ENCODE measurements at places on chromosomes 1 and 21.

- DNase-seq: no peak
Observed at GRCh38 chr1:116256286-116256649, 116.8 kb upstream of the ATP1A1 start.

DNA sequence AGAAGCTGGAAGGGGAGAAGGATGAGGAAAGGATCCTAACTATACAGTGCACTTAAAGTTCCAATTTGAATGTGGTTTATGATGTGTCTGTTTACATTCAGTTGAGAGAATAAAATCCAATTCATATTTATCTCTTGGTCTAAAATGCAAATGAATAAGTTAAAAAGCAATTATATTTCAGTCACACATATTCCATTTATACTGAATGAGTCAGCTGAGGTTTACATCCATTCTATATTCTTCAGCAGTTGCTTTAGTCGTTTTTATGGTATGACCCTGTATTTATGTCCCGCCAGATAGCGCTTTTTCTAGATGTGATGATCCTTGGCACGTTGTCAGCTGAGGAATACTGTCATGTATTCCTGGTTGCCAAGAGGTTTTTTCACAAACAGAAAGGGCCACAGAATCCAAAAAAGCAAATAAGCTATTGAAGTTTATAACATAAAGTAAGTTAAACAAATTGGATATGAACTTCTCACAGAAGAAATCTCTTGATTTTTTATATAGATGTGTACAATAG lies 866.2 kb downstream of the NCAM2 start:
- no peak for DNase-seq

- DNase-seq: no peak
Observed at GRCh38 chr1:6269720-6270400, 9.0 kb upstream of the GPR153 start.

GRCh38 chr1:204409836-204410687 lies 1.6 kb downstream of the PPP1R15B start:
- DNase-seq: no peak

- DNase-seq: no peak
Observed at GRCh38 chr1:108077991-108078390, 113.0 kb upstream of the VAV3 start.

GRCh38 chr1:91704746-91705145 lies 181.2 kb downstream of the TGFBR3 start:
- no peak for DNase-seq

DNA sequence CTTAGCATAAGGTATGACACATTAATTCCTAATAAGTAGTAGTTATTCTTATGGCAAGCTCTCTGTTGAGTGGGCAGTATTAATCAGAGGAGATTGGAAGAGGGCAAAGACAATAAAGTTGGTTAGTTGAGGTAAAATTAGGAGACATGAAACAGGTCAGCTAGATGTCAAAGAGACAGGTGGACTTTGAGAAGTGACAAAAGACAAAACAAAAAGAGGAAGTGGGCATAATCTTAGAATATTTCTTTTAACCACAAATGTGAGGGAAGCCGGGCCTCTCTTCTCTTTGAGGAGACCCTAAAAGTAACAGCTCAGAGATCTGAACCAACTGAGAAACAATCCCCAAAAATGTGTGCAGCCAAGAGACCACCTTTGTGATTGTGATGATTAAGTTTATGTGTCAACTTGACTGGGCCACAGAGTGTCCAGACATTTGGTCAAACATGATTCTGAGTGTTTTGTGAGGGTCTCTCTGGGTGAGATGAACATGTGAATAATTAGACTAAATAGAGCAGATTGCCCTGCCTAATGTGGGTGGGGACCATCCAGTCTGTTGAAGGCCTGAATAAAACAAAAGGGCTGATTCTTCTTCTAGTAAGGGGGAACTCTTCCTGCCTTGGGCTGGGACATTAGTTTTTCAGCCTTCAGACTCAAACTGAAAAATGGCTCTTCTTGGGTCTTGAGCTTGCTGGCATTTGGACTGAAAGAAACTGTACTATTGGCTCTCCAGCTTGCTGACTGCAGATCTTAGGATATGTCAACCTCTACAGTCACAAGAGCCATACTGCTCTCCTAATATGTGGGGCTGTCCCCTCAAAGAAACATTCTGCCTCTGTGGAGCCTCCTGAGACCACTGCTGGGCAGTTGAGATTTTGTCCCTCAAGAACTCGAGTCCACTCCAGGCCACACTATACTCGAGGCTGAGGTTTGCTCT lies 40.0 kb downstream of the FCRL5 start:
- DNase-seq: no peak

DNA sequence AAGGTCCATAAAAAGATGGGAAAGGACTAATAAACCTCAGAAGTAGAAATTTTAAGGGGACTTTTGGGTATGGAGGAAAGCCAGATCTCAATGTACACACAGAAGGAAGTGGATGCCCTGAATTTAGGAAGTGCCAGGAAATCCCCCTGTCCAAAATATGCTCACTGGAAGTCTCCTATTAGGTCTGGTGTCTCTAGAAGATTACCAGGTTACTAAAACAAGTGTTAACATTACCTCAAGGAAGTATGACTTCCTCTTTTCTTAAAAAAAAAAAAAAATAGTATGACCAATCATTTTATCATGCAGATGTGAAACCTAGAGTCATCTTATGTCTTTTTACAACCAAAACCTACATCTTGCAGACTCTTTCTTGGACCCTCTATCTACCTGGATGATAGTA lies 30.7 kb downstream of the CD58 start:
- no peak for DNase-seq

- no peak for DNase-seq
Observed at GRCh38 chr1:85074365-85074964, 26.2 kb upstream of the MCOLN3 start.

GRCh38 chr1:31417148-31417547 lies 4.1 kb downstream of the SERINC2 start:
- DNase-seq: no peak

GRCh38 chr1:215002471-215002870 lies 80.1 kb upstream of the KCNK2 start:
- DNase-seq: no peak

DNA sequence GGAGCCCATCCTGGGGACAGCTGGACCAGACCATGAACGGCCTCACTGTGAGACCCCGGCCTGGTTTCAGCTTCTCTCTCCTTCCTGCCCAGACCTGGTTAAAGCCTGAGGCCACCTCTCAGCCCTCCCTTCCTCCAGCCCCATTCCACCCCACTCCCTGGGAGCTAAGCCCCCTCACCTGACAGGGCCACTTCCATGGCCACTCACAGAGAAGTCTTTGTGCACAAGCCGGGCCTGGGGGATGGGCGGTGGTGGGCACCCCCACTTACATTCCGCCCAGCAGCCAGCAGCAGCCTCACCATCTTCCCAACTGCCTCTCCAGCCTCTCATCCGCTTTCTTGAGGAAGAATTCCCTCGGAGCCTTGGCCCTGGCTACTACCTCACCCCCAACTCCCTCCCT lies 40.4 kb downstream of the RHBG start:
- DNase-seq: no peak

GRCh38 chr1:20507248-20507563 lies 745 bp downstream of the MUL1 start:
- no peak for DNase-seq

DNA sequence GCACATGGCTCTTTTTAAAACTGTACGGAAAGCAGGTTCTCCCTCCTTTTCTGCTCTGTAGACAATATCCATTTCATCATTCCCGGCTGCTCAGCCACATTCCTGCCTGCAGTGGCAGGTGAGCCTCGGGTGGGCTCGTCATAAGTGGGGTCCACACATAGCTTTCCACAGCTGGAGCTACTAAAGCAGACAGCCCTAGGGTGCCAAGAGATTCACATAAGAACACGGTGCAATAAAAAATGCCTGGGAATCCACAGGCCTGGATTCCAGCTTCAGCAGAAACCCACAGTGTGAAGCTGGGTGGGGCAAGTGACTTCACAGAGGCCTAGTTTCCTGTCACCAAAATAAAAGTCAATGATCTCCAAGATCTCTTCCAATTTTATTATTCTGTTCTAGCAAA lies 96.4 kb downstream of the MIS18A start:
- DNase-seq: no peak

GRCh38 chr1:2415337-2415736 lies 3.0 kb upstream of the PEX10 start:
- no peak for DNase-seq

- DNase-seq: no peak
Observed at GRCh38 chr21:46667741-46668380, 32.4 kb downstream of the PRMT2 start.

All from stimulated activated CD4-positive, alpha-beta T cell treated with anti-CD3 and anti-CD28 coated beads, TNF-alpha, amount 100 ng/mL, for 1 hour (primary cell).